Mesenchymal stem cell (in vitro differentiated cells and primary cell): ENCODE measurements at places on chromosomes 6 and 20.

DNA sequence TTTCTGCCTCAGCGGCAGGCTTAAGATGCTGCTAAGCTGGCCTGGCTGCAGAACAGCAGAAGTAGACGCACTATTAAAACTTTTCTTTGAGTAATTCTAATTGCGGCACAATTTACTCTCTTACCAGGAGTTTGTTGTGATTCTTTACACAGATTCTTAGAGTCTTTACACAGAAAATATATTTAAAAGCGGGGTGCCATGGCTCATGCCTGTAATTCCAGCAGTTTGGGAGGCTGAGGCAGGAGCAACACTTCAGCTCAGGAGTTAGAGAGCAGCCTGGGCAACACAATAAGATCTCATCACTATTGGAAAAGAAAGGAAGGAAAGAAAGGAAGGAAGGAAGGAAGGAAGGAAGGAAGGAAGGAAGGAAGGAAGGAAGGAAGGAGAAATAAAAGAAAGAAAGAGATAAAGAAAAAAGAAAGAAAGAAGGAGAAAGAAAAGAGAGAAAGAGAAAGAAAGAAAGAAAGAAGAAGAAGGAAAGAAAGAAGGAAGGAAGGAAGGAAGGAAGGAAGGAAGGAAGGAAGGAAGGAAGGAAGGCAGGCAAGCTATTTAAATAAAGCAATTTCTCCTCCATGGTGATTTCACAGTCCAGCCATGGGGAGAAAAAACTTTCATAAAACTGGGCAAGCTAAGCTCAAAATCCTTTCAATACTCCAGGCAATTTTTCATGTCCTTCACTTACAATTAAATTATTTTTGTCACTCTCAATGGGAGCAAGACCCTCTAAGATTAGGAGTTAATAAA, 21.1 kb upstream of the MRS2 start:
- no peak for DNase-seq

GRCh38 chr6:168643401-168643800, 202.4 kb downstream of the SMOC2 start:
- DNase-seq, result no peak

- DNase-seq, result no peak
Observed at GRCh38 chr6:151263967-151264366, 24.2 kb downstream of the AKAP12 start.

- DNase-seq, result peak; percentile 37
Observed at GRCh38 chr20:59495894-59496510, 108.3 kb upstream of the PHACTR3 start.

- no peak for DNase-seq
Observed at GRCh38 chr6:150413781-150414281, 45.0 kb downstream of the IYD start.

DNA sequence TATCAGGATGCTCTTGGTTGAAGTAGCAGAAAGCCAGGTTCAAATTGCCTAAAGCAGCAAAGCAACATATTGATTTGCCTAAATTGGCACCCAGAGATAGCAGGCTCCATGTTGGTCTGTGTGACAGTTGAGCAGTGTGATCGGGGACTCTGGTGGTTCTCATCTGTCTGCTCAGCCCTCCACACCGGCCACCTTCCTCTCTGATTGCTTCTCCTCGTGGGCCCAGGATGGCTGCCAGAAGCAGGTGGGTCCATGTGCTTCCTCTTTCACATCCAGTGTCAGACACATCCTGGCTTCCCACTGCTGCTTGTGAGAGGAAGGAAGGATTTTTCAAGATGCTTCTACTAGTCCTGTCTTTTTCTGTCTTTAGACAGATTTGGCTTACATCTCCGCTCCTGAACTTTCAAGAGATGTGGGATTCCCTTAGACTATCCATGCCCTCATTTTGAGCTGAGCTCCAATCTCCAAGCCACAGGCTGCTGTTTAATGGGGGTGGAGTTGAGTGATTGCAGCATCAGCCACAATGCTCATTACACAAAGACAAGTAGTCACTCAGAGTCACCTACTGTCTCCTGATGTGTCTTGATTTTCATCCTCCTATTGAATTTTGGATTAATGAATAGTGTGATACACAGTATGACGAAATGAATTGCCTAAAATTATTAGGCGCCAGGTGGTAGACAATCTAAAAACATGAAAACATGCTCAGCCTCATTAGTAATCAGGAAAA, 122.2 kb downstream of the ZDHHC14 start:
- DNase-seq, result no peak

DNA sequence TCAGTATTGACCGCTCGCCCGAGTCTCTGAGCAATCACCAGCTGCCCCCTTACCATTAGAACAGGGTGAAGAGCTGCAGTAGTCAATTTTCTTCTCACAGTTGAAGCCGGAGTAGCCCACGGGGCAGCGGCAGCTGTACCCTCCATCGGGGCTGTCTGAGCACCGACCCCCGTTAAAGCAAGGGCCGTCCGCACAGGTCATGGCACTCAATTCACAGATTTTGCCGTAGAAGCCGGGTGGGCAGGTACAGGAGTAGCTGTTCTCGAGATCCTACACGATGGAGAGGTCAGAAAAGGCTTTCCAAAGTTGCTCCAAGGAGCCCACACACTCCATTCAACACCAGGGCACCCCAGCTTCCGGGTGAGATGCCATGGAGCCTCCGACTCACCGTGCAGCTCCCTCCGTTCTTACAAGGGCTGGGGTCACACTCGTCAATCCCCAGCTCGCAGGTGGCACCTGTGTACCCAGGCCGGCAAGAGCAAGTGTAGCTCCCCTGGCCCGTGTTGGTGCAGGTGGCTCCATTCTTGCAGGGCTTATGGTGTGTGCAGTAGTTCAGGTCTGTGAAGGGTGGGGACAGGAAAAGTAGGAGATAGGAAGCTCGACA, 5.9 kb downstream of the DLL1 start:
- DNase-seq, result no peak

GRCh38 chr20:46641424-46641823, 9.8 kb downstream of the SLC13A3 start:
- DNase-seq, result no peak

DNA sequence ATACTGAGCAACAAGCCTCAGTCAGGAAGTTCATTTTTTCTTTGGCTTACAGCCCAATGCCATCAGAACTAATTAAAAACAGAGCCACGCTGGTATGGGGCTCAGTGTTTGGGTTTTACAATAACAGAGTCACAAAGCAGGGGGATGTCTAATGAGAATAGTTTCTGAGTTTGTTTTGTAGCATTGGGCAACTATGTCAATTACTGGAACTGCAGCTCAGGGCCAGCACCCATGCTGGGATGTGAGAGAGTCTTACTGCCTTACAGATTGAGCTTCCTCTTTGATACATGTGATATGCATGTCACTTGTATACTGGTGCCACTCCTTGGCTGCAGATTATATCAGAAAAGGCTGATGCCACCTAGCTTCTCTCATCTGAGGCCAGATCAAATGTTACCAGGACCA, 117.6 kb downstream of the TFAP2B start:
- DNase-seq, result no peak

GRCh38 chr6:56853541-56853940, 101.4 kb upstream of the BEND6 start:
- no peak for DNase-seq

- DNase-seq, result no peak
Observed at GRCh38 chr20:57990396-57990987, 238.0 kb downstream of the ANKRD60 start.

DNA sequence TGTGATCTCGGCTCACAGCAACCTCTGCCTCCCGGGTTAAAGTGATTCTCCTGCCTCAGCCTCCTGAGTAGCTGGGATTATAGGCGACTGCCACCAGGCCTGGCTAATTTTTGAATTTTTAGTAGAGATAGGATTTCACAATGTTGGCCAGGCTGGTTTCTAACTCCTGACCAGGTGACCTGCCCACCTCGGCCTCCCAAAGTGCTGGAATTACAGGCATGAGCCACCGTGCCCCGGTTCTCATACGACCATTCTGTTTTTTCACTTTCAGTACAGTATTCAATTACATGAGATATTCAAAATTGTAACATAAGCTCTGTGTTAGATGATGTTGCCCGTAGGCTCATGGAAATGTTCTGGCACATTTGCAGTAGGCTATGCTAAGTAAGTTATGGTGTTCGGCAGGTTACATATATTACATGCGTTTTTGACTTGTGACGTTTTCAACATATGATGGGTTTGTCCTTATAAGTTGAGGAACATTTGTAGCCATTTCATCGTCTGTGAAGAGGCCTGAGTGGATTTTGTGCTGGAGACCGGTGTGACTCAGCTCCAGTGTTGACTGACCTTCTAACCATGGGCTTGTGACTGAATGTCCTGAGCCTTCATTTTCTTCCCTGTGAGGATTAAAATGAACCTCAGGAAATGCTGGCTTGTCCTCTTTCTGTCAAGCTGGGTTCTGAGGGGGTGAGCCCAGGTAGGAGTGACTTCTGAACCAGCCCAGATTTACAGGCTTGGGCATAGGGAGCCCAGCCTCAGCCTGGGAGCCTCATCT, 12.2 kb downstream of the PPARD start:
- peak; percentile 61 for DNase-seq

DNA sequence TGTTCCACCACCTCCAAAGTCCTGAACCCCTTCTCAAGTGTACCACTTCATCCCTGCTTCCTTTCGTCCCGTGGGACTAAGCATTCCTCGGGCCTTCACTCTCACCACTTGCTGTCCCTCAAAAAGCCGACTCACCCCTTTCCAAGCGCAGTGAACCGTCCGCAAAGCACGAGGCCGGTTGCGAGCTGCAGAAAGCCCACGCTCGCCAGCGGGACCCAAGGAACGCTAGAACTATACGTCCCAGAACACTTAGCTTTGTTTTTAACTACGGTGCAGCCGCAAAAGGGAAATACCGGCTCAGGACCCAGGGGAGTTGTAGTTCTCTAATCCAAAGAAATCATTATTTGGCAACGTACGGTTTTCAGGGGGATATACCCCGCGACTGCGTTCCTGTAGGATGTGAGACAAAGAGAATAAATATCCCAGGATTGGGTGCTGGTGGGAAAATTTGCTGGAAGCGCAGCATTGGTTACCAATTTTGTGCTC, 416 bp upstream of the POLR1H start:
- peak; percentile 65 for DNase-seq

GRCh38 chr6:118252474-118252873, 295.6 kb upstream of the PLN start:
- DNase-seq, result no peak

GRCh38 chr6:71393471-71393870, 104.9 kb downstream of the OGFRL1 start:
- DNase-seq, result peak; percentile 68

DNA sequence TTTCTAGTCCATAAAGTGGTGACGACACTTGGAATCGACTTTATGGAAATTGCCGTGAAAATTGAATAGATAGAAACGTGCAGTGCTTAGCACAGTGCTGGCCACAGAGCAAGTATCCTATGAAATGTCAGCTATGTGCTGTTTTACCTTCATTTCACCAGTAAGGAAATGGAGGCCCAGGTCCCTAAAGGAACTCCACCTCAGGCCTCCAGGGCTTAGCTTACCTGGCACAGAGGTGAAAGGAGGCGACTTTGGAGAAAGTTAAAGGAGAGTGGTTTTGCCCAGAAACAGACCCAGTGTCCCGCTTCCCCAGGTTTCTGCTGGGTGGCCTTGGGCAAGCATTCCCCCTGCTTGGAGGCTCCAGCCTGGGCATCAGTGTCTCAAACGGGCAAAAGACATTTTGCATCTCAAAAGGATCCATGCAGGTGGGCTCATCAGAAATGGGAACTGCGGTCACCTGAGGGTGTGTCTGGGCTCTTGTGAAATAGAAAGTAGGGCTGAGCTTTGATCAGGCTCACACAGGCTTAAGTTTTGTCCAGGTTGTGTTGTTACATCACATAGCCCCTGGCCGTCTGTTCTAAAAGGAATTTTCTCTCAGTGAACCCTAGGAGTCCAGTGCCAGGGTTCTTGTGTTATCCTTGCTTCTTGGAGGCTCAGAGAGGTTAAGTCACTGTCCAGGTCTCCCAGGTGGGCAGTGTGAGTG, 6.8 kb upstream of the TULP1 start:
- DNase-seq, result no peak

DNA sequence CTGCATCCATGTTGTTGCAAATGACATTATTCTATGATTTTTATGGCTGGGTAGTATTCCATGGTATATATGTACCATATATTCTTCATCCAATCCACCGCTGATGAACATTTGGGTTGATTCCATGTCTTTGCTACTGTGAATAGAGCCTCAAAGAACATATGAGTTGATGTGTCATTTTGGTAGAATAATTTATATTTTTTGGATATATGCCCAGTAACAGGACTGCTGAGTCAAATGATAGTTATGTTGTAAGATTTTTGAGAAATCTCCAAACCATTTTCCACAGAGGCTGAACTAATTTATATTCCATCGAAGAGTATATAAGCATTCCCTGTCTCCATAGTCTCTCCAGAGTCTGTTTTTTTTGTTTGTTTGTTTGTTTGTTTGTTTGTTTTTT, 1373.5 kb downstream of the GRIK2 start:
- DNase-seq, result no peak

DNA sequence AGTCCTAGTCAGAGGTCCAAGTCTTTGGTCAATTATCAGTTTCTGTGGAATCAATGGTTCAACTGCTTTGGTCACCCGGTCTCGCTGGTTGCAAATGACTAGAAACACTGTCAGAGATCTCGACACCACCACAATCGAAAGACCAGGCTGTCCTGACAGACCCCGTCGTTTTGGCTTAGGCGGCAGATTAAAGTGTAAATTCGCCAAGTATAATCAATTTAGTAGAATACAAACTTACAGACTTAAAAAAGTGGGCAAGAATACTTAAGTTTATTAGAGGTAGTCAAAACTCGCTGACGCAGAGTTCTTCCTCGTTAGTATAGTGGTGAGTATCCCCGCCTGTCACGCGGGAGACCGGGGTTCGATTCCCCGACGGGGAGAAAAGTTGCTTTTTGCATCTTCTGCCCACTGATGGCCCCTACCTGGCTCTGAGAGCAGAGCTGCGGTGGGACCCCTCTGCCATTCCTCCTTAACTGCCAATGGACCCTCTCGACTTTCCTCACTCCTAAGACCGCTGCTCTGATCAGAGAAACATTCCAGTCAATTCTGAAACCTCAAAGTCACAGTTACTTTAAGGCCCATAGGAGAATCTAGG, 30.6 kb upstream of the ZNF184 start:
- peak; percentile 83 for DNase-seq

DNA sequence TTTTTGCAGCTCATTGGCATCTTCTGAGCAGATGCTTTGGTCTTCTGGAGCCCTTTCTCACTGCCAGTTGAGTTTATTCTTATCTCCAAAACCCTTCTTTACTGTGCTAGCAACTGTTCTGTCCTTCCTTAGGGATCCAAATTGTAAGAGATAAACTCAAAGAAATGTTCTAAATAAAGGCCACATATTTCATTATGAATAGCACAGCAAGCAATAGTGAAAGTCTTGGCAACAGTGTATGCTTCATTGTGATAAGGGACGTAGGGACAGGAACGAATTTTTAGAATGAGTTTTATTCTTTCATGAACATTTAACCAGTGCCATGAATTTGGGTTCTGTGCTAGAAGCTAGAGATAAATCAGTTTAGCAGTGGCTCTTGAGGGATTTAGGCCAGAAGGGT, 61.1 kb downstream of the LRRC1 start:
- DNase-seq, result no peak

DNA sequence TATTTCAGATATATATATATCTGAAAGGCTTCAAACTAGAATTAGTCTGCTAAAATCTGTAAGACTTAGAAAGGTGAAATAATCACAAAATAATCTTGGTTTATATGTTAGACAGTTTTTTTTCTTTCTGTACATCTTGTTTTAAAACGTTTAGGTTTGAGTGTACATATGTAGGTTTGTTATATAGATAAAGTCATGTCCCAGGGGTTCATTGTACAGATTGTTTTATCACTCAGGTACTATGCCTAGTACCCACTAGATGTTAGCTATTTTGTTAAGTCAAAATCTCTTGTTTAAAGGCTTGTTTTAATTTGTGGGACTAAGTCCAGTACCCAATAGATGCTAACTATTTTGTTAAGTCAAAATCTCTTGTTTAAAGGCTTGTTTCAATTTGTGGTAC, 1339.0 kb upstream of the CITED2 start:
- no peak for DNase-seq
